NCI-H226 (cell line): ENCODE measurements at places on chromosomes 2 and 18.

DNA sequence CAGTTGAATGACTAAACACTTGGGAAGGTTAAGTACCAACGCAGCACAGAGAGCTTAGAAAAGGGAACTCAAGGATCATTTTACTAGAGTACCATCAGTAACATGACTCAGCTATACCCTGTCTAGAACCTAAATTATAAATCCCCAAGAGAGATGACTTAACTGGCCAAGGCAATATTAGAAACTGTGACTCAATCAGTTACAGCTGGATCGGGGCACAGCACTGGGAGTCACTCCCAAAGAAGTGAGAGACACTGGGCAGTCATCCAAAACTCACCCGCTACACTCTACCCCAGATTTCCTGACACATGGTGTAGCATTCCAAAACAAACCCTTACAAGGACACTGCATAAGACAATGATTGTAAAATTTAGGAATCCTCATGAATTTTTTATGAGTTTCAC, 17.7 kb downstream of the IWS1 start:
- peak; percentile 85 for DNase-seq

- DNase-seq: no peak
Observed at GRCh38 chr2:78427170-78427569, 598.3 kb upstream of the REG3G start.

DNA sequence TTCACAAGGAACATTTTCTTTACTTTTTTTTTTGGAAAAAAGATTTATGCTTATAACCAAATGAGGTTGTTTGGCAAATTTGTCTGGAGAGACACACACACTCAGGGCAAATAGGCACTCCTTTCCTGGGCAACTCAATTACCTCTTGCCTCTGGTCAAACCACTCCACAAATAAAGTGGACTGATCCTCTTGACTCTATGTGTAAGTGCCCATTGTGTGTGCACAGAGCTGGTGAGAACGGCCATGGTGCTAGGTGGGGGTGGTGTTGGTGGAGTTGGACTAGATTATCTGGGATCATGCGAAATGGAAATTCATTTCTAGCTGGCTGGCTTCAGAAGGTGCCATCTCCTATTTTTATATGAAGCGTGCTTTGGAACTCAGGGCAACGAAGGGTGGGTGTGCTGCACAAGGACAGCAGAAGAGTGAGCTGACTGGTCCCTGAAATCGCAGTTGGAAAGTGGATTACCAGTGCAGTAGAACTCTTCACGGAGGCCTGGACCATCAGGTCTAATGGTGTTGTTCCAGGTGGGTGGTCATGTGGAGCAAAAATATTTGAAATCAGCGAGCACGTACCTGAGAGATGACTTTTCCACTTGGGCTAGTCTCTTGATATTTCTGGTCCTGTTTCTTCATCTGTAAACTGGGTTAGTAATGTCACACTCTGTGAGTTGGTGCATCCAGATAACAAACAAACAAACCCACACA, 149.9 kb downstream of the RPIA start:
- no peak for DNase-seq

GRCh38 chr18:71433373-71433772, 1110.8 kb downstream of the CBLN2 start:
- DNase-seq: no peak

- DNase-seq: no peak
Observed at GRCh38 chr18:5705393-5705792, 161.6 kb upstream of the EPB41L3 start.

- DNase-seq: no peak
Observed at GRCh38 chr2:13018490-13018889, 301.8 kb downstream of the TRIB2 start.

- DNase-seq: no peak
Observed at GRCh38 chr2:217990791-217991465, 11.9 kb downstream of the TNS1 start.

DNA sequence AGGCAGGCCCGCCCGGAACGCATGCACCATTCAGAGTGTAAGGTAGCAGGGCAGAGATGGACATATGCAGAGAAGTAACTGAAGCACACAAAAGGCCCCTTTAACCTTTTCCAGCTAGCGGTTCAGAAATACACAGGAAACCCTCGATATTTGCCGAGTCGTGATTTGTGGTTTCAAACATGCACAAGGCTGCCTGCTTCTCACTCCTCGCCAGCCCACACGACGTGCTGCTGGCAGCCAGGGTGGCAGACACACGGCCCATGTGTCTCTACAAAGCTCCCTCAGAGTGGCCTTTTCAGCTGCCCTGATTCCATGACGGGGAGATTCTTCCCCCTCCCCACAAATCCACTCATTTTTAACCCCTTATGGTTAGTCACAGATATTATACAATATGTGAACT, 23.6 kb downstream of the ZBTB7C start:
- no peak for DNase-seq

DNA sequence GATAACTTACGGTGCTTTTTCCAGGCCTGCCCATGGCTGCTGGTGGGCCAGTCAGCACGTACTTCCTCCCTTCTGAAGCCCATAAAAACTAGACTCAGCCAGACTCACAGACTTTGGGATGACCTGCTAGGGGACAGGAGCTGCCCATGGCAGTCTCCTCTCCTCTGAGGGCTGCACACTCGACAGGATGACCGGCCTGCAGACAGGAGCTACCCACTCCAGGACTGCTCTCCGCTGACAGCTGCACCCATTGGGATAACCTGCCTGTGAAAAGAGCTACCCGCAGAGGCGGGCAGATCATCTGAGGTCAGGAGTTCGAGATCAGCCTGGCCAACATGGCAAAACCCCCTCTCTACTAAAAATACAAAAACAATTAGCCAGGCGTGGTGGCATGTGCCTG, 75.4 kb downstream of the EPB41L3 start:
- no peak for DNase-seq

DNA sequence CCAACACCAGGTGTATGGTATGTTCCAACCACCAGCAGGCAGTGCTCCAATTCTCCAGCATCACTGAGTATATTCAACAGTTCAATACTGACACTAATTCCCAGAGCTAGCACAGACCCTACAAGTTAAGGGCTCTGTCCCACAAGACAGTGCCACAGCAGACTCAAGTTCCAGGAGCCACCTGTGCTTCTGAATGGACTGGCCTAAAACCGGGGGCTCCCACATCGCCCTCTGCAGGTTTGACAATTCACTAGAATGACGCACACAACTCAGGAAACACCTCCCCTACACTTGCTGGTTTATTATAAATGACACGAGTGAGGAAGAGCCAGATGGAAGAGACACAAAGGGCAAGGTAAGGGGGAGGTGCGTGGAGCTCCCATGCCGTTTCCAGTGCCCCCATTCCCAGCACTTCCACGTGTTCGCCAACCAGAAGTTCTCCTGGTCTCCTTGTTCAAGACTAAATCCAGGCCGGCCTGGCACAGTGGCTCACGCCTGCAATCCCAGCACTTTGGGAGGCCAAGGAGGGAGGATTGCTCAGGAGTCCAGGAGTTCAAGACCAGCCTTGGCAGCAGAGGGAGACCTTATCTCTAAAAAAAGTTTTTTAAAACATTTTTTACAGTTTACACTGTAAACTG, 12.2 kb upstream of the ATP6V1B1 start:
- no peak for DNase-seq

GRCh38 chr2:3805201-3805939, 102.0 kb downstream of the DCDC2C start:
- DNase-seq: no peak

DNA sequence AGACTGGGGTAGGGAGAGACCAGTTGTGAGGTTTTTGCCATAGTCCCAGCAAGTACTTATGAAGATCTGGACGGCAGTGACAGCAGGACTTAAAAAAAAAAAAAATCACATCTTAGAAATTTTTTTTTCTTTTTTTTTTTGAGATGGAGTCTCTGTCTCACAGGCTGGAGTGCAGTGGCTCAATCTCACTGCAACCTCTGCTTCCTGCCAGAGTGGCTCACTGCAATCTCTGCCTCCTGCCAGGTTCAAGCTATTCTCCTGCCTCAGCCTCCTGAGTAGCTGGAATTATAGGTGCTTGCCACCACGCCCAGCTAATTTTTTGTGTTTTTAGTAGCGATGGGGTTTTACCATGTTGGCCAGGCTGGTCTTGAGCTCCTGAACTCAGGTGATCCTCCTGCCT, 22.4 kb upstream of the STAT4 start:
- DNase-seq: no peak

GRCh38 chr2:105400138-105400540, 1.3 kb upstream of the FHL2 start:
- no peak for DNase-seq

DNA sequence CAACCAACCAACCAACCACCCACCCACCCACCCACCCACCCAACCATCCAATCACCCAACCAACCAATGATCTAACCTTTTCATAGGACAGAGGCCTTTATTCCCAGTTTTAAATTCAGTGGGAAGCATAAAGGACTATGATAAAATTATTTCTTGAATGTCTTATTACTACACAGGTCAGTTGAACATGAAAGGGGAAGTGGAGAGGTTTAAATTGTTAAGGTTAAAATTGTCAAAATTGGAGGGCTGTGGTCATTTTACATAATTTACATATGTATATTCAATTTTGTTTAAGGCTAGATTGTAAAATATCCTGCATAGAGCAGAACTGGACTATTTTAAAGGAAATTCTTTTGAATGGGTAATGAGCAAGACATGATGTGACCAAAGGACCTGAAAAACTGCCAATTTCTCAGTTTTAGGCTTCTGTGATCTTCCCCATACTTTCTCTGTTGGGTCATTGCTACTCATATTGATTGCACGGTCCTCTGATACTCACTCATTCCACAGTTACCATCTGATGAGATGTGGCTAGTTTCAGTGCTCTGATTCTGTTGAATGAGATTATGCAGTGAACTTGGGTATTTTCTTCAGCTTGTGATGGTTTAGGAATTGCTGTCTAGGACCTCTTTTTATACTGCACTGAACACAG, 127.4 kb downstream of the PLCL1 start:
- DNase-seq: no peak

DNA sequence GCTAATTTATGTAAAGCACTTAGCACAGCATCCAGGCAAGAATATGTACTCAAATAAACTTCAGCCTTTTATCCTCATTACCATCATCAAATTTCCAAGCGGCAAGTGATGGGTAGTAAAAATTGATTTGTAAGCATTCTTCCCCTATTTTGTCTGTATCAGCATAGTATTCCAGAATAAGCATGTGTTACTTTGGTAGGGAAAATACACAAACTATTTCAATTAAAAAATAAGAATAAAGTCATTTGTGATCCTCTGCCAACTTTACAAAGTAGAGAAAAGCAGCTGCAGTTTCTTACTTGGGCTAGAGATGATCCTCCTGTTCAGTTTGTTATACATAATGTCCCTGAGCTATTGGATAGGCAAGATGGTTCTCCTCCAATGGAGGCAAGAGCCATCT, 493.2 kb downstream of the ZEB2 start:
- DNase-seq: no peak

DNA sequence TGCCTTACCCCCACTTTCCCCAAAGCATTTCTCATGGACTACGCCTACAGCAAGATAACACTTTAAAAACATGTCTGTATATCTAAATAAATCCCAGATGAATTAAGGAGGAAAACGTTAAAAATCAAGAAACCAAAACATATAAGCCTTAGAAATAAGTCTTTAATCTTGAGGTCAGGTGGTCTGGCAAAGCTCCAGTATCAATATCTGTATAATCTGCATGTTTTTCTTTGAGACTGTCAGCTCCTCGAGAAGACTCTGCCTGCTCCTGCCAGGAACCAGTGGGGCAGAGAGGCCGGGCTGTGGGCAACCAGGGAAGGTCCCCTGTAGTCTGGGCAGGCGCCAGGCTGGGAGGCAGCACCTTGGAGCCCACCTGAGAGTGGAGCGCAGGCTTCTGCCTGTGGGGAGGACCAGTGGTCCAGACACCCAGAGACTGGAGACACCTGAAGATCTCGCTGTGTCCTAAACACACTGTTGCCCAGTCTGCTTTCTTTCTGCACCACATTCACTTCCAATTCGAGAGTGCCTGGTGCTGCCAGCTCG, 291.0 kb upstream of the SOX11 start:
- no peak for DNase-seq
